Suprapubic skin (tissue), 4 donors: ENCODE measurements at places on chromosomes 2 and 18.

- H3K27ac ChIP-seq = no peak overlapping the region
- no peaks in the 10 kb centered on the region for H3K27me3 ChIP-seq
- no peaks in the 10 kb centered on the region for H3K36me3 ChIP-seq
- no peak for DNase-seq
- H3K4me3 ChIP-seq = no peak overlapping the region
Observed at GRCh38 chr18:3079653-3080052, 66.7 kb upstream of the LPIN2 start.

- H3K4me1 ChIP-seq = peaks cover 68% of the 10 kb centered on the region
- DNase-seq = no peak
- H3K4me3 ChIP-seq = no peak overlapping the region
- H3K27me3 ChIP-seq = no peaks in the 10 kb centered on the region
Observed at GRCh38 chr18:48154828-48155227, 224.4 kb upstream of the SMAD2 start.

DNA sequence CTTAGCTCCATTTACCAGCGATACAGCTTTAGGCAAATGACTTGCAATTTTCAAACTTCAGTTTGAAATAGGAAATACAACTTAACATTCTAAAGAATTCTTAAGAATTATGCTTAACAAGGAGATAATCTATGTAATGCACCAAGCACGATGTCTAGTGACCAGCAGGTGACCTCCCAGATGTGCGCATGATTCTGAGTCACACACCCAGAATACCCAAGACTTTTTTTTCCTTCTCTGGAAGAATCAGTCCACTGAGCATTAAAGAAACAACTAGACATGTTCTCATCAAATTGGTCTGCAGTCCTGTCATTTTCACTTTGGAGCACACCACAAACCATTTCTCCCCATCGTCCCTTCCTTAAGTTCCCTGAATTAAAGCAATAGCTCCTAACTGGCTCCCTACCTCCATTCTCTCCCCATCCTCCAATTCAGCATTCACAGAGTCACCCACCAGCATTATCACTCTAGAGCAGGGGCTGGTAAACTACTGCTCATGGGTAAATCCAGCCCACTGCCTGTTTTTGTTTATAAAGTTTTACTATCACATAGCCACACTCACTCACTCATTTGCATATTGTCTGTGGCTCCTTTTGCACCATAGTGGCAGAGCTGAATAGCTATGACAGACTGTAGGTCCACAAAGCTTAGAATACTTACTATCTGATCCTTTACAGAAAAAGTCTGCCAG lies 13.2 kb downstream of the EVA1A start:
- no peaks in the 10 kb centered on the region for H3K27me3 ChIP-seq
- H3K4me1 ChIP-seq = no peaks in the 10 kb centered on the region
- no peak overlapping the region for H3K27ac ChIP-seq
- no peak overlapping the region for H3K4me3 ChIP-seq
- no peaks in the 10 kb centered on the region for H3K36me3 ChIP-seq

GRCh38 chr2:151553-152334 lies 105.4 kb upstream of the FAM110C start:
- H3K4me1 ChIP-seq = no peaks in the 10 kb centered on the region
- H3K4me3 ChIP-seq = no peak overlapping the region
- no peaks in the 10 kb centered on the region for H3K36me3 ChIP-seq
- DNase-seq = no peak
- H3K27ac ChIP-seq = no peak overlapping the region
- H3K27me3 ChIP-seq = peaks cover 3% of the 10 kb centered on the region

- no peaks in the 10 kb centered on the region for H3K36me3 ChIP-seq
- no peak overlapping the region for H3K27ac ChIP-seq
- no peak for DNase-seq
- H3K27me3 ChIP-seq = no peaks in the 10 kb centered on the region
- H3K4me1 ChIP-seq = peaks cover 9% of the 10 kb centered on the region
- H3K4me3 ChIP-seq = no peak overlapping the region
Observed at GRCh38 chr2:88168386-88168785, 1.8 kb upstream of the THNSL2 start.

GRCh38 chr2:149561309-149561926 lies 26.2 kb downstream of the MMADHC start:
- no peaks in the 10 kb centered on the region for H3K27me3 ChIP-seq

DNA sequence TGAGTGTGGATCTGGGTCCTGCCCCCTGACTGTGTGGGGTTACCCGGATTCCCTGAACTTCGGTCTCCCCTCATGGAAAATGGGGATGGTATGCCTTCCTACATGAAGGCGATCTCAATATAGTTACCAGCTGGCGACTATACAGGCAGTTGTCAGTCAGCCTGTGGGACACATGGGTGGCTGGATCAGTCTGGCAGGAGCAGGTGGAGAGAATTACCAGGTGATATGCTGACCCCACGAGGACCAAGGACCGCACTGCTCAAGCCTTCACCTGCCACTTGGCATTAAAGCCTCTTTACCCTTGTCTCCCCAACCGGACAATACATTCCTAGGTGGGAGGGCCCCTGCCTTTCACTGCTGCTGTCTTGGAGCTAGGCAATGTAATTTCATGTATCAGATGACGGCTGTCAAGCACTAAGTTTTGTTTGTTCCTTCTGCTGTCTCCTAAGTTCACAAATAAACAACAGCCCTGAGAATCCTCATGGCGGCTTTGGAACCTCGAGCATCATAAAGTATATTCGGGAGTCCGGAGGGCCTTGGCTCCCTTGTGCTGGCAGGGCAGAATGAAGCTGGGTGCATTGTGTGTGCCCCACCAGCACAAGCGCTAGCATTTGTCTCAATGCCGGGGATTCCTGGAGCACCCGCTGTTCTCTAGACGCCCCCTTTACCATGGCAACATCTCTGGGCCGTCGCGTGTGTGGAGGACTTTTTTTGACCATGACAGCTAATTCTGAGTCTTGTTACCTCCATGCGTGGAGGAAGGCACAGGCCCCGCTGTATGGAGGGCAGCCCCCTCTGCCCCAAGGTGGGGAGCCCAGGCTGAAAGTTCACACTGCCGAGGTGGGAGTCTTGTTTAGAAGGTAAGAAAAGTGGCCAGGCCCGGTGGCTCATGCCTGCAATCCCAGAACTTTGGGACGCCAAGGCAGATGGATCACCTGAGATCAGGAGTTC lies 48.6 kb downstream of the PDCL3 start:
- DNase-seq = no peak
- H3K27me3 ChIP-seq = no peaks in the 10 kb centered on the region
- H3K36me3 ChIP-seq = no peaks in the 10 kb centered on the region
- H3K27ac ChIP-seq = no peak overlapping the region
- H3K4me1 ChIP-seq = no peaks in the 10 kb centered on the region

GRCh38 chr2:214830794-214831346 lies 21.4 kb upstream of the BARD1 start:
- no peaks in the 10 kb centered on the region for H3K4me1 ChIP-seq
- H3K4me3 ChIP-seq = no peak overlapping the region
- DNase-seq = no peak
- H3K36me3 ChIP-seq = no peaks in the 10 kb centered on the region

DNA sequence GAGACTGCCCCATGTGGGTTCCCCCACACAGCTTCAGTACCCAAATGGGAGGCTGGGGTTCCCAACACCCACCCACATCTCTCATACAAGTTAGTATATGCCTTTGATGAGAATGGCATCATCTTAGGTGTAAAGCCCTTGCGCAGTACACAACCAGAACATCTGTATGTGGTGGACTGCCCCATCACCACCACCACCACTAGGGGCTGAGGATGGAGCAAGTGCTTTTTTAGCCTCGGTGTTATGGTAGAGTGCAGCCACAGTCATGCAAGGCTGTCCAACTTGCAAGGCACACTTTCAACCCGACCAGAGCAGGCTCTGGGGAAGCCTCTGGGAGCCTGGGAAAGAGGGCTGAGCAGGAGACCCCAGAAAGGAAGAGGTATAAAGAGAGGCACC lies 241.2 kb downstream of the TFCP2L1 start:
- peaks cover 8% of the 10 kb centered on the region for H3K4me1 ChIP-seq
- H3K4me3 ChIP-seq = no peak overlapping the region
- peak; percentile 40 for DNase-seq
- no peaks in the 10 kb centered on the region for H3K36me3 ChIP-seq
- H3K27me3 ChIP-seq = peaks cover 3% of the 10 kb centered on the region

DNA sequence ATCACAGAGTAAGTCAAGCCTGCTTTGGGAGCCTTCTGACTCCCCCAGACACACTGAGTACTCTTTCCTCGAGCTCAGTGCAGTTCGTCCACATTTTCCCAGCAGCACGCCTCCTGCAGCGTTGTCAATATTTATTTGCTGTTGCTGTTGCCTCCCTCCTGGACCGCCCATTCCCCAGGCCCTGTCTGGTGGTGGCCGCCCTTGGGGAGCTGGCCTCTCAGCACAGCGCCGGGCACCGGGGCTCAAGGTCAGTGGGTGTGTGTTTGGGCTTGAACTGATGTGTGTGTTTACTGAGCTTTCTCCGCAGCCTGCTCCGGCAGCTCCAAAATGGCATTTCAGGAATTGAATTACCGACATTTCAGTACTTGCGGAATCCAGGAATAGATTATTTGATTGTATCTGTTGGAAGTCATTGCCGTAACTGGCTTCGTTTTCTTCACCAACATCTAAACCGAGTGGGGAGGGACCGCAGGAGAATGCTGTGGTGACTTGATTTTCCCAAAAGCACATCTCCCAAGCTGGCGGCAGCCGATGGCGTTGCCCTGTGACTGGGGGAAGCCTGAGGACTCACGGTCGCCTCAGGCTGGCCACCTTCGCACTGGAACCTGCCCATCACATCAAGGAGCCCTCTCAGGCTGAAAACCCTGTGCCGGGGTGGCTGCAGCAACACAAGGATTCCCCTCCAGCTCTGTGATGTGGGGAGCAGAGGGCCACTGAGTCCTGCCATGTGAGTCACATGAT lies 66.0 kb downstream of the HPCAL1 start:
- H3K4me3 ChIP-seq = no peak overlapping the region
- H3K27me3 ChIP-seq = no peaks in the 10 kb centered on the region
- no peak for DNase-seq
- no peaks in the 10 kb centered on the region for H3K36me3 ChIP-seq

- H3K27me3 ChIP-seq = no peaks in the 10 kb centered on the region
- H3K4me3 ChIP-seq = peak overlapping the region; percentile 41
- no peak for DNase-seq
- H3K27ac ChIP-seq = no peak overlapping the region
Observed at GRCh38 chr18:25164211-25164847, 187.6 kb downstream of the ZNF521 start.

- DNase-seq = no peak
- no peaks in the 10 kb centered on the region for H3K27me3 ChIP-seq
- no peak overlapping the region for H3K27ac ChIP-seq
- H3K4me1 ChIP-seq = peaks cover 5% of the 10 kb centered on the region
- H3K4me3 ChIP-seq = no peak overlapping the region
Observed at GRCh38 chr18:433960-434359, 66.5 kb downstream of the COLEC12 start.

DNA sequence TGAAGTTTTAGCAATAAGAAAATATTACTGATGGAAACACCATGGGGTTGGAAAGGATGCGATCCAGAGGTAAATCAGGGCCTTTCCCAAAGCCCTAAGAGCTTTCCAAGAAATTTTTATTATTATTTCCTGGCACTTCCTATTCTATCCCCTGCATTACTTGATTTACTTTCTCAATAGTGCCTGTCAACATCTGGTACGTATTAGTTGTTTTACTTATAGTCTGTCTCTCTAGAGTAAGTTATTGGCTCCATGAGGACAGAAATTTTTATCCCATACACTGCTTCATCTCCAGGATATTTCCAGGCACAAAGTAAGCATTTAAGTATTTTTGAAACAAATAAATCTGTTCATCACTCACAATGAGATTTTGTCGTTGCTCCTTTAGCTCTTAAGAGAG lies 18.1 kb downstream of the PPP4R1 start:
- H3K4me3 ChIP-seq = no peak overlapping the region
- no peaks in the 10 kb centered on the region for H3K36me3 ChIP-seq
- no peak for DNase-seq
- H3K4me1 ChIP-seq = peaks cover 25% of the 10 kb centered on the region
- no peak overlapping the region for H3K27ac ChIP-seq

DNA sequence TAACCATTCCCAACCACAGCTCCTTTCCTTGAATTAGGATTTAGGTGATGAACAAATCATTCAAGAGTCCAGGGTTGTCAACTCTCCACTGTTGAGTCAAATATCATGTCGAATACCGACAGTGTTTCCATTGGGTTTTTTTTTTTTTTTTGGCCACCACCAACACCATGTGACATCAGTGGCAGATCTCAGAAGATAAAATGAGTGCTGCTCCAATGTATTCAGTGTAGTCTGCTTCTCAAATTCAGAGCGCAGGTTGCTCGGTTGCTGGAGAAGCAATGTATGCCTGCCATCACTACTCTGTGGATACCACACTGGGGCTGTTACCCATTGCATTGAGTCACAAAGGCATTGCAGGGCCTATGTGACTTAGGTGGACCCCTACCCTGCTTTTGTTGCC lies 10.8 kb upstream of the ATL2 start:
- no peak overlapping the region for H3K27ac ChIP-seq
- no peaks in the 10 kb centered on the region for H3K27me3 ChIP-seq
- DNase-seq = no peak
- no peak overlapping the region for H3K4me3 ChIP-seq
- H3K36me3 ChIP-seq = no peaks in the 10 kb centered on the region
- peaks cover 4% of the 10 kb centered on the region for H3K4me1 ChIP-seq

GRCh38 chr18:39453882-39454281 lies 1888.3 kb upstream of the CELF4 start:
- no peaks in the 10 kb centered on the region for H3K27me3 ChIP-seq
- H3K4me1 ChIP-seq = peaks cover 19% of the 10 kb centered on the region

DNA sequence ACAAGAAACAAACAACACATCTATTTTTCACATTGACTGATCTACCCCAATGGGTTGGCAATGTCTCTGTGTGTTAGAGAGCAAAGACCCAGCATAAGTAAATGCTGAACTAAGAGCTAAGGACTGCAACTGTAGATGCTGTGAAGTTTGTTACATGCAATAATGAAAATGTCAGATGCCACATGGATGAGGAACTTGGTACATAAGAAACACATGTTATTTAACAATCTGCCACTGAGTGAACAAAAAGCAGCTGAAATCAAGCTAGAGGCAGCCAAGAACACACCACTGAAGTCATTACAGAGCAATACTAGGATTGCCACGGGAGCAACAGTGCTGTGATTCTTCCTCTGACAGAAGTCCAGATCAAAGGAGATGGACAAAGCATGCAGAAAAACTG lies 389.4 kb downstream of the CDH2 start:
- no peak for DNase-seq
- H3K36me3 ChIP-seq = no peaks in the 10 kb centered on the region
- no peak overlapping the region for H3K4me3 ChIP-seq

GRCh38 chr2:186757009-186757408 lies 63.1 kb downstream of the FAM171B start:
- H3K4me1 ChIP-seq = no peaks in the 10 kb centered on the region
- H3K4me3 ChIP-seq = no peak overlapping the region
- DNase-seq = no peak
- H3K27ac ChIP-seq = no peak overlapping the region
- no peaks in the 10 kb centered on the region for H3K27me3 ChIP-seq
- peaks cover 5% of the 10 kb centered on the region for H3K36me3 ChIP-seq

GRCh38 chr2:176468457-176469113 lies 199.3 kb downstream of the MTX2 start:
- H3K27ac ChIP-seq = peak overlapping the region; percentile 23
- no peaks in the 10 kb centered on the region for H3K36me3 ChIP-seq
- DNase-seq = no peak
- no peaks in the 10 kb centered on the region for H3K27me3 ChIP-seq
- H3K4me1 ChIP-seq = peaks cover 33% of the 10 kb centered on the region
